ENCODE measurements at places on chromosomes 2 and 18.

- no peak for DNase-seq
Measured at GRCh38 chr2:186675380-186675779, 18.5 kb upstream of the FAM171B start.

DNA sequence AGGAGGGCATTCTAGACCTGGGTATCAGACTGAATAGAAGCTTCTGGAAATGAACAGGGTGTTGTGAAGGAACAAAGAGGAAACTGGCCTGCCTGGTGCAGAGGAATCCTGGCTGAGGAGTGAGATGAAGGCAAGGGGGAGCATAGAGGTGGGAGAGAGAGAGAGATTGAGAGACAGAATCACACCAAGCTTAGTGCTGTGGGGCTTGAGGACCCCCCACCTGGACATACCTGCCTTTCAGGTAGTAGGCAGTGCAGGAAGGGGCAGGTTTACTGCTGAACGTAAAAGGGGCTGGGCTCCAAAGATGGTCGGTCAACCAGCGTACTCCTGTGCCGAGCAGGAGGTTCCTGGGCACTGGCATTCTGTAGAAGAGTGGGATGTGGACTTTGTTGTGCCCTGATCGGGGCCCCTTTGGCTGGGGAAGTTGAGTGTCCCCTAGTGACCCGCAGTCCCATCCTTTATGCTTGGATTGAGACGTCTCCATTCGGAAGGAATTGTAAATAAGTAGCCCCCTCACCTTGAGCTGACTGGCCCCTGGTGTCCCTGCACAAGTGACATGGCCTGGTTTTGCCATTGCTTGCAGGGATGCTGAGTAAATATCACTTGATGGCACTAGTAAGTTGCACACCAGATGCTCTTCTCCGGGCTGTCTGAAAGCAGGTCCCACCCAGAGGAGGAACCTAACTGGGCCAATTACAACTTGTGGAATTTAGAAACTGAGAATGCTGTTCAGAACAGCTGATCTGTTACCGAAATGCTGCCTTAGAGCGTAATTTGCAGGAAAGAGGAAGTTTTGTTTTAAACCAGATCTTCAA is 1.4 kb downstream of the UBE2F start:
- peak; percentile 93 for DNase-seq

DNA sequence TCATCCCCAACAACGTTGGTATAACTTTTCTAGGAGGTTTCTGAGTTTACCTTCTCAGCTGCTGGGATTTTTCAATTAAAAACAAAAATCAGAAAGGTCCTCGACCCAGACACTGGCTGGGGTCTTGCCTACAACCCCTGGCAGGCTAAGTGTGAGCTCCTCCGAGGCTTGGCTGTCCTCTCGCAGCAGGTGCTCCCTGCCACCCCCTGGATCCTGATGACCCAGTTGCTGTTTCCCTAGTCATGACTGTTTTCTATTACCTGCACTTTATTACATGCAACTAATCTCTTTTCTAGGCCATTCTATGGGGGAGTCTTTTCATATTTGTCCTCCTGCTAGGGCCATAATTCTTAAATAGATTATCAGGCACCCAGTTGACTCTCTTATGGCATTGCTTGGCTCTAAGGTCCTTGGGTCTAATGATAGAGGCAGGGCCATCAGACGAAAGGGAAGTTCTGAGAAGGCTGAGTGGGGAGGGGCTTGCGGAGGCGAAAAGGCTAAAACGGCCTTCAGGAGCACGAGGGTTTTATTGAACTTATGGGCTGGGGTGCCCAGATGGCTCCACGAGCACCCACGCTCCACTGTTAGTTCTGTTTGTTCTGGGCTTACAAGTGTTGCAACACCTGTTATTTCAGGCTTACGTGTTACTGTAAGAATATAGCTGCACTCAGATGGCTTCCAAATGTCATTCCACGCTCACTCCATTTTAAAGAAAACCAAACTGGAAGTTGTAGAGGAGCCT is 166.0 kb downstream of the NCK2 start:
- peak; percentile 18 for DNase-seq

DNA sequence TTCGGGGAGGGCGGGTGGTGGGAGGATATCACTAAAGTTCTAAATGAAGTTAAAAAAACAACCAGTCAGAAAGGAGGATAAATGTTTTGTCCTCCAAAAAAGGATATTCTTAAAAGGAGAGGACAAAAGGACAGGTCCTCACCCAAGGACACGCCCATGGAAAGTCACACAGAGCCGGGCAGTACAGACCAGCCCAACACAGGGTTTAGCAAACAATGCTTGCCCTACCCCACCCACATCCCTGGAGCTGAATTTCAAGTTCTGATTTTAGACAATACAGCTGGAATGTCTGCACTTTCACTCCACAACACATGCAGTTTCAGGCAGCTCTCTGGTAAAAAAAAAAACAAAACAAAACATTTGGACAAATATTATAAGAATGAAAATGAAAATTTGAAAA is 67.9 kb downstream of the SLC9A4 start:
- no peak for DNase-seq

GRCh38 chr18:23992089-23992940 is 22.2 kb upstream of the TTC39C start:
- no peak for DNase-seq

GRCh38 chr2:100606726-100607343 is 44.0 kb downstream of the PDCL3 start:
- DNase-seq: peak; percentile 60

- peak; percentile 50 for DNase-seq
Measured at GRCh38 chr2:54077088-54077900, 38.1 kb upstream of the ACYP2 start.
